ENCODE measurements at places on chromosomes 1 and 21. TPM values are rescaled to one million over a fixed set of nuclear protein-coding genes. Genes with fewer than 3 reads are reported as not detected.

ASCL5 gene
- not detected for total RNA-seq

DNA sequence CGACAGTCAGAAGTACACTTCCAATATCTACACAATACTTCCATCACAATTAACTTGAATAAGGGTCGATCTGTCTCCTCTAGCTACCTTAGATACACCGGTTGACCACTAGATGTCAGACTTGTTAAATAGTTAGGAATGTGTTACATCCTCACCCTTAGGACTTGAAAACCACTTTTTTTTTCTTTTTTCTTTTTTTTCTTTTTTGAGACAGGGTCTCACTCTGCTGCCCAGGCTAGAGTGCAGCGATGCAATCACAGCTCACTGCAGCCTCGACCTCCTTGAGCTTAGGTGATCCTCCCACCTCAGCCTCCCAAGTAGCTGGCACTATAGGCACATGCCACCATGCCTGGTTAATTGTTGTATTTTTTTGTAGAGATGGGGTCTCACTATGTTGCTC, 120.4 kb upstream of the GREM2 start:
- no peak for DNase-seq

- DNase-seq = no peak
Measured at GRCh38 chr1:45516465-45516864, 5.2 kb downstream of the PRDX1 start.

DNA sequence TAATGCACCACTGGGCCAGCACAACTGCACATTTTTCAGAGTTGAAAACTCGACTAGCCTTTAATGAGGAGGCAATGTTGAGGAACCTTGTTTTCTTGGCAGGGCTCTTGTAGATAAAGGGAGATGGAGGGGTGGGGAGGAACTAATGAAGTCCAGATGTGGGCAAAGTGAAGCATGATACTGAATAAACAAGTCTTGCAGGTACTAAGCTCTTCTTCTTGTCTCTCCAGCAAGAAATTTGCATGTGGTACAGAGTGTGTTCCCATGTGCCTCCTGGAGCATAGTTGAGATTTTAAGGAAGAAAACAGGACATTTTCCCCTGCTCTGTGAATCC, 47.0 kb downstream of the PLPP3 start:
- no peak for DNase-seq

GRCh38 chr1:116033322-116033721, 57.0 kb downstream of the SLC22A15 start:
- no peak for DNase-seq

DNA sequence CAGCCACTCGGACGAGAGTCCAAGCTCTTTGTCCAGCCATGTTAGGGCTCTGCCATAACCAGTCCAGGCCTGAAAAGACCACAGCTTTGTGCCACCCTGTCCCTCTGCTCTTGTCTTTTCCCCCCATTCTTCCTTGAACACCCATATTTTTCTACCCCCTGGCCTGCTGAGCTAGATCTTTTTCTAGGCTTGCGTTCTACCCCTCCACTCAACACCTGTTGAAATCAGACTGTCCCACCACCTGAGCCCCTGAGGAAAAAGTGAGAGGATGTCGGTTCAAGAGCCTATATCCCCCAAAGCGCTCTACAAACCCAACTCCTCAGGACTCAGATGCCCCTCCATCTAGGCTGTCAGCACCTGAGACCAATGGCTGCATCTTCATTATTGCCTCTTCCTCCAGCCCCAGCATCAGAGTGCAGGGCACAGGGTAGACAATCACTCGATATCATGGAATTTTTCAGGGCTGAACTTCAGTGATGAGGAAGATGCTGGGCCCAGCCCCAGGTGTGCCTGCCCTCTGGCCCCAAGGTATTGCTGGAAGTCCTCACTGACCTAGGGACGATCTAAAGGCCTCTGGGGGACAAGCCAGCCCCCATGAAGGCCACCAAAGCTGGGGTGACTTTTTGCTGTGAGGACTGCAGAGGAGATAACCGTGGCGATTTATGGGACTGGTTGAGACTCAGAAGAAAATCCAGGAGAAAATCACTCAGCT, 75.3 kb downstream of the CD247 start:
- DNase-seq = no peak

- DNase-seq = no peak
Measured at GRCh38 chr1:162081316-162081715, 11.8 kb downstream of the NOS1AP start.

- no peak for DNase-seq
Measured at GRCh38 chr1:178330153-178330552, 166.6 kb downstream of the CLEC20A start.

All from left ventricle myocardium superior (tissue), 1 donor.